ENCODE measurements at places on chromosomes 5 and 9. TPM values are rescaled to one million over a fixed set of nuclear protein-coding genes. Genes with fewer than 3 reads are reported as not detected.

The RASEF gene
- 8.1 TPM for total RNA-seq

The FOXD1 gene
- total RNA-seq = 0.88 TPM

The PCDHA4 gene
- total RNA-seq = 0.20 TPM

The CD14 gene
- 6.7 TPM for total RNA-seq

The GM2A gene
- total RNA-seq = 118 TPM

The GFI1B gene
- total RNA-seq = not detected

The RIC1 gene
- total RNA-seq = 14.1 TPM

The ERMP1 gene
- 38.1 TPM for total RNA-seq

The CDX1 gene
- total RNA-seq = not detected

GRCh38 chr5:73996151-73996755 lies 370.3 kb downstream of the ARHGEF28 start:
- no peak for ATAC-seq

DNA sequence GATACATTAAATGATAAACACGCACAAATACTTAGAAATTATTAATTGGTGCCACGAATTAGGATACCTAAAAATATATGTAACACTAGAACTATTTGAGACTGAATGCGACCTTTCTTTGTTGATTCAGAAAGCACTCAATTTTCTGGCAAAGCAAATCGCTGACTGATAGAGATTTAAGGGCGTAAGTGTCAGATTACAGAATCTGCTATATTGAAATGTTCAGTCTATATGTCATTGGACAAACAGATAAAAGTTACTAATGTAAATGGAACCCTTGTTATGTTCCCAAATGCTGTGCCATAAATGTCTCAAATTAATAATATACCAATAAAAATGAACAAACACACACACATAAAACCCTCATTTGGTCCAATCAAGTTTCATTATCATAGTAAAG lies 137.9 kb downstream of the MPDZ start:
- ATAC-seq = no peak

GRCh38 chr5:113142186-113142585 lies 165.6 kb downstream of the DCP2 start:
- ATAC-seq = no peak

- ATAC-seq = no peak
Measured at GRCh38 chr9:114516913-114517312, 11.6 kb upstream of the WHRN start.

- peak; percentile 38 for ATAC-seq
Measured at GRCh38 chr5:78627175-78627574, 21.4 kb downstream of the LHFPL2 start.

All from esophagus mucosa (tissue), 1 donor.